ENCODE measurements at places on chromosomes 2 and 18.

- DNase-seq: no peak
Observed at GRCh38 chr18:66582211-66582610, 21.7 kb downstream of the CDH19 start.

- DNase-seq: no peak
Observed at GRCh38 chr18:51361130-51361860, 163.8 kb upstream of the MEX3C start.

GRCh38 chr2:5544205-5544786, 147.9 kb upstream of the SOX11 start:
- DNase-seq: no peak

GRCh38 chr2:39356922-39357639, 80.0 kb downstream of the MAP4K3 start:
- DNase-seq: no peak

- DNase-seq: no peak
Observed at GRCh38 chr2:134190062-134190806, 63.6 kb upstream of the MGAT5 start.

DNA sequence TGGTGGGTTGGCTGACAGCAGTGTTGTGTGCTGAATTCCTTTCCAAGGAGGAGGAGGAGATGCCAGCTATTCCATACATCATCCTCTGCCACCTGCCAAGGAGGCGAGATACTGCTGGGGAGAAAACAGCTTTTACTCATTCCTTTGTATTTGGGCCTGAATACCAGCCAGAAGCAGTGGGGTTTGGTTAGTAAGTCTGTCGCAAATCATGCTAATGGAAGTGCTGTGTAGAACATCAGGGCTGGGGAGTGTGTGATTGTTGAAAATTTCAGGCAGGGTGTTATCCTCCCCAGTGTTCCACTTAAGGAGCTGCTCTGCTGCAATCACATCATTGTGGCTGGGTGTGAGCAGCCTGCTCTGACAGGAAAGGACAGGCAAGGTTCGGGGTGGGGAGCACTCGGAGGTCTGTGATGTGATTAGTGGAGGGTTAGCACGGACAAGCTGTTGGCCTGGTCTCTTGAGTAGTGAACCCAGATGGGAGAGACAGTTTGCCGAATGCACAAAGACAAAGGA, 128.2 kb upstream of the DLX2 start:
- DNase-seq: no peak

GRCh38 chr2:51535763-51536162, 503.8 kb upstream of the NRXN1 start:
- DNase-seq: no peak

GRCh38 chr18:74509856-74510769, 13.9 kb downstream of the CNDP2 start:
- DNase-seq: no peak

GRCh38 chr2:160295519-160296207, 95.6 kb upstream of the ITGB6 start:
- no peak for DNase-seq

- no peak for DNase-seq
Observed at GRCh38 chr2:189328848-189329245, 112.4 kb upstream of the WDR75 start.

DNA sequence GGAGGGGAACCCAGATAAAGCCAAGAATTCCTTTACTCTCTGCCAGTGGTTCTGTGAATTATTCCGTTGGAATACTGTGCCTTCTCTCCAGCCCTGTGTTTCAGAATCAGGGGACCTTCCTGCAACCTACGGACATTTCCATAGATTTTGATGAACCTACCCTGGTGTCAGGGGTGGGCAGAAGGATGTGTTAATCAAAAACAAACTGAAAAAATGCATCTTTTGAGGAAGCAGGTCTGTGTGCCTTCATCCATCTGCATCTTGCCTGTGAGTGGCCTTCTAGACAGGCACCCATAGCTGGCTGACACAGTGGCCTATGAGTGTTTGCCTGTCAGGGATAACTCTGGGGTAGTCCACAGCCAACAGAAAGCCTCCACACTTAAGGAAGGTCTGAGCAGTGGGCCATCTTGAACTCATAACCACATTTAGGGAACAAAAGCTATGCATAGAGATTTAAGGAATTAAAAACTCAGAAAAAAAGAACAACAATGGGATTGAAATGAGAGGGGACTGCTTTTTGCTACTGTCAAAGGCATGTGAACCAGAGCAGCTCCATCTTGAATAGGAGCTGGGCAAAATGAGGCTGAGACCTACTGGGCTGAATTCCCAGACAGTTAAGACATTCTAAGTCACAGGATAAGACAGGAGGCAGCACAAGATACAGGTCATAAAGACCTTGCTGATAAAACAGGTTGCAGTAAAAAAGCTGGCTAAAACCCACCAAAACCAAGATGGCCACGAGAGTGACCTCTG, 45.9 kb upstream of the ITGA6 start:
- no peak for DNase-seq

GRCh38 chr2:85584354-85584856, at the start of gene VAMP5:
Gene VAMP5, plus strand, starts transcription at chr2:85584431. Its CDS starts 60 bp downstream, at chr2:85584491.
- peak; percentile 52 for DNase-seq
